ENCODE measurements at places on chromosomes 3 and 15.

DNA sequence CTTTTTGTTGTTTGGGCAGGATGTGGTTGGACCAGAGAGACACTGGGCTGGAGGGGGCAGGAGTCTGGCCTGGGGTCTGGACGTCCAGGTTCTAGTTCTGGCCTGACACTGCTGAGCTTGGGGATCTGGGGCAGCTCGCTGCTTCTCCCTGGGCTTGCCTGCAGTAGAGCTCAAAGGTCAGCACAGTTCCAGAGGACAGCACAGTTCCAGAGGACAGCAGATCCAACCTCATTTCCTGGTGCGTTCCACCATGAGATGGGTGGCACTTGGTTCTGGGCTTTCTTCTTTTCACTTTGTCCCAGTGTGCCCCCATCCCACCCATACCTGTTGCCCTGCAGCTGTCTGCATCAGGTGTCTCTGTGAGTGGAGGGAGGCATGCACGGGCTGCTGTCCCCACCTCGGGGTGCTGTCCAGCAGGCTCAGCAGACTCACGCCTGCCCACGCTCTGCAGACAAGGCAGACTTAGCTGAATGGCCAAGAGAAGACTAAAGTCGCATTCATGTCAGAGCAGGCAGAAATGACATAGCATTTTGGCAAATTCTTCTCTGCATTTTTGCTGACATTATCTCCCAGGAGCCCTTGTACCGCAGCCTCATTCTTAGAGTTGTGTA is 16.7 kb downstream of the CACNA2D3 start:
- DNase-seq, result no peak

GRCh38 chr3:156273111-156273694 is 152.8 kb downstream of the KCNAB1 start:
- DNase-seq, result no peak

GRCh38 chr3:69422751-69423150 is 36.9 kb upstream of the FRMD4B start:
- no peak for DNase-seq

GRCh38 chr3:14494279-14494972 is 45.7 kb downstream of the GRIP2 start:
- no peak for DNase-seq

- no peak for DNase-seq
These were observed 5.7 kb downstream of the CISH start for GRCh38 chr3:50605901-50606326.

DNA sequence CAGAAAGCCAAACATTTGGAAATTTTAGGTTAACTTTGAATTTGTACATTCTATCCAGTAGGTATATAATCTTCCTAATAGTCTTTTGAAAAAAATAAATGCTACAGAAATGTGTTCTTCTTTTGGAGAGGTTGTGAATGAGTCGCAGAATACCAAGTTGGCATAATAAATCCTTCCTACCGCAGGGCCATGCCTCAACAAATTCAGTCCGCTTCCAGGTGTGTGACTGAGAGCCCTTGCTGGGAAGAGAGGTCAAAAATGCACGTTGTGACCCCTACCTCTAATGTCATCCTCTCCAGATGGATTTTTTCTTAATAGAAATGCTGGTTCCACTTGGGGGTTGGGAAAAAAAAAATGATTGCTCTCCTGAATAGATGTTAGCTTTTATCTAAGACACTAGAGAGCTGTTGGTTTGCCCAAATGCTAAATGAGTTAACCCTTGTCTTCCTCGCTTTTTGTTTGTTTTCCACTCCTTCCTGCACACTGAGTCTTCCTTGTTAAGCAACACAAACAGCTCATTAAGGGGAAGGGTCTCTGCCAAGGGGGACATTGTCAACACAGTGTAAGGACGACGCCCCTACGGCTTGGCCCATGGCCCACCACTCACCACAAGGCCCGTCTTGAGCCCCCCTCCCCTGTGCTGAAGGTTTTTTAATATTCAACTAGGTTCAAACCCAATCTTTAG is 33.9 kb downstream of the RLBP1 start:
- no peak for DNase-seq

Measured in NCI-H187 treated with DMSO at 0.1 percent for 48 hours (cell line).